ENCODE measurements at places on chromosomes 7 and 10.

- DNase-seq: no peak
Measured at GRCh38 chr7:55517191-55517633, 55.1 kb downstream of the VOPP1 start.

- DNase-seq: no peak
Measured at GRCh38 chr10:73076360-73077183, 20.1 kb downstream of the P4HA1 start.

DNA sequence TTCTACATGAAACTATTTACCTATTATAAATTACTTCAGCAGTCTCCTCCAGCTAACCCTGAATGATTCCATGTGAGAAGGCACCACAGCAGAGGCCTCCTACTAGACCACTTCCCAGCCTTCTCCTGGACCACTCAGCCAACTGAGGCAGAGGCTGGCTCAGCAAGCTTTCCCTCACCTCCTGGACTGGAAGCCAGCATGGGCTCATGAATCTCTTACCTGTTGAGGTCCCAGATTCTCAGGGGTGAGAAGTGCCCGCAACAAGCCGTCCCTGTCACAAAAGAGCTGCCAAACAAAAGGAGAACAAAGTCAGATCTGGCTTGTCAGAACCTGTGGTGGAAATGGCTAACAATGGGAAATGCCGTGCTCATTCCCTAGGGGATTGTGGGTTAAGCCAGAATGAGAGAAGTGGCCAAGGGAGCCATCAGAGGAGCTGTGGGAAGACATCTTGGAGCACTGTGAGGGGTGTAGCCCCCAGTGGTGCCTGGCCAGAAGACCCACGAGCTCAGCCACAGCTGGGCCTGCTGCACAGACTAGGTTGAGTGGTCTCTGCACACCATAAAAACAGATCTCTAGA is 36.5 kb downstream of the DPCD start:
- no peak for DNase-seq

GRCh38 chr10:7354330-7355047 is 56.3 kb downstream of the SFMBT2 start:
- DNase-seq: peak; percentile 36

- DNase-seq: no peak
Measured at GRCh38 chr10:79206300-79207095, 137.7 kb downstream of the ZMIZ1 start.

- no peak for DNase-seq
Measured at GRCh38 chr10:50512743-50513416, 110.9 kb downstream of the SGMS1 start.

- no peak for DNase-seq
Measured at GRCh38 chr10:11667756-11668155, 56.3 kb upstream of the USP6NL start.

- no peak for DNase-seq
Measured at GRCh38 chr10:7529638-7530037, 118.8 kb upstream of the SFMBT2 start.

- DNase-seq: no peak
Measured at GRCh38 chr7:151689196-151689971, 169.7 kb upstream of the RHEB start.

- no peak for DNase-seq
Measured at GRCh38 chr10:102309916-102310315, 64.6 kb downstream of the GBF1 start.

DNA sequence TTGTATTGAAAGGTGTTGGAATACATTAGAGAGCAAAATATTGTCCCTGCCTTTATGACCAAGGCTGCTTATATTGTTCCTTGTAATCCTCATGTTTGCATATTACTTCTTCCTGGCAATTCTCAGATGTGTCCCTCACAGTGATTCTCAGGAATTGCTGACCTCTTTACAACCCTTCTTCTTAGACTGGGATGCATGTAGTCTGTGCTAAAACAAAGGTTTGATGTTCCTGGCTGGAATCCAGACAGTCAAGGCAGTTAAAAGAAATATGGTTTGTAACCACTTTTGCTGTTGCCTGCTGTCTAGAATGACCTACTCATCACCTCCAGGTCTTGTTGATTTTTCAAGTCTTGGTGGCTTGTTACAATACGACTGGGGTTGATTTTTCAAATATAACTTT is 367.6 kb downstream of the HGF start:
- DNase-seq: no peak

DNA sequence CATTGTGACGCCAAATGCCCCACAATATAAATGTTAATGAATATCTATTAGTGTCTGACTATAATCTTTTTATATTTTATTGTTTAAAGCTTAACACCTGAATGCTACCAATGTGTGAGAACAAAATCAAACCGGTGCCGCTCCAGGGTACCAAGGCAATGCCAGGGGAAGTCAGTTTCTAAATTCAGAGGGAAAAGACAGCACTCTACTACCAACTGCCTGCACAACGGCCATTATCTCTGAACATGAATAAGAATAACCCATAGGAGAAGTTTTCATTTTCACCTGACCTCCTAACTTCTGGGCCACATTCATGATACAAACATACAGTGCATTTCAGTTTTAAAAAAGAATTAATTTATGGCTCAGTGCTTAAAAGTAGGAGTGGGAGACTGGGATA is 21.7 kb downstream of the USP6NL start:
- no peak for DNase-seq

Measured in NCI-H460 (cell line).